Stimulated activated CD8-positive, alpha-beta memory T cell treated with anti-CD3 and anti-CD28 coated beads, Interleukin-15, amount 100 ng/mL, for 24 hours (primary cell): ENCODE measurements at places on chromosomes 13 and 19.

- no peak for DNase-seq
These were observed 1328.8 kb downstream of the OLFM4 start for GRCh38 chr13:54357284-54357933.

- DNase-seq = peak; percentile 67
These were observed 2.1 kb downstream of the TGFB1 start for GRCh38 chr19:41351339-41352245.

GRCh38 chr13:81670048-81670447, 1329.1 kb upstream of the SPRY2 start:
- no peak for DNase-seq

GRCh38 chr13:48978942-48979601, 3.4 kb downstream of the FNDC3A start:
- DNase-seq = no peak
